ENCODE measurements at places on chromosomes 2 and 18. TPM values are rescaled to one million over a fixed set of nuclear protein-coding genes. Genes with fewer than 3 reads are reported as not detected.

Gene TTL
- 26.9 TPM for total RNA-seq

Gene VSNL1
- total RNA-seq = not detected

Gene MARCO
- 70.6 TPM for total RNA-seq

Gene NDUFV2
- 91.5 TPM for total RNA-seq

Gene ANKRD30B
- total RNA-seq = not detected

Gene POTEI
- total RNA-seq = 0.46 TPM

DNA sequence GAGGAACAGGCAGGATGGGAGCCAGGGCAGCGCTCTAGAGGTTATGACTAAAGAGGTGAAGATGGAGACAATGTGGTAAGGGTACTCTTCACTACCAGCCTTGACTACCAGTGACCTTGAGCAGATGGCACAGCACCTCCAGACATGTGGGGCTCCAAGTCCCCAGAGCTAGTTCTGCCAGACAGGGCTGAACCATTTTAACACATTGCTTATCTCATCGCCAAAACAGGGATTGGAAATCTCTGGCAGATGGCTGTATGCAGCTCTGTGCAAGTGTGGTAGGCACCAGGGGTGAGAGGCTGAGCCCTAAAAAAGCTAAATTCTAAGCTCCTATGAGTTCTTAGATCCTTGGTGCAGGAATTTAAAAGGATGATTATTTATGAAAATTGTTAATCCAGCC is 41.3 kb downstream of the FSHR start:
- no peak for DNase-seq

GRCh38 chr2:127308586-127309138 is 14.7 kb upstream of the ERCC3 start:
- DNase-seq = no peak

DNA sequence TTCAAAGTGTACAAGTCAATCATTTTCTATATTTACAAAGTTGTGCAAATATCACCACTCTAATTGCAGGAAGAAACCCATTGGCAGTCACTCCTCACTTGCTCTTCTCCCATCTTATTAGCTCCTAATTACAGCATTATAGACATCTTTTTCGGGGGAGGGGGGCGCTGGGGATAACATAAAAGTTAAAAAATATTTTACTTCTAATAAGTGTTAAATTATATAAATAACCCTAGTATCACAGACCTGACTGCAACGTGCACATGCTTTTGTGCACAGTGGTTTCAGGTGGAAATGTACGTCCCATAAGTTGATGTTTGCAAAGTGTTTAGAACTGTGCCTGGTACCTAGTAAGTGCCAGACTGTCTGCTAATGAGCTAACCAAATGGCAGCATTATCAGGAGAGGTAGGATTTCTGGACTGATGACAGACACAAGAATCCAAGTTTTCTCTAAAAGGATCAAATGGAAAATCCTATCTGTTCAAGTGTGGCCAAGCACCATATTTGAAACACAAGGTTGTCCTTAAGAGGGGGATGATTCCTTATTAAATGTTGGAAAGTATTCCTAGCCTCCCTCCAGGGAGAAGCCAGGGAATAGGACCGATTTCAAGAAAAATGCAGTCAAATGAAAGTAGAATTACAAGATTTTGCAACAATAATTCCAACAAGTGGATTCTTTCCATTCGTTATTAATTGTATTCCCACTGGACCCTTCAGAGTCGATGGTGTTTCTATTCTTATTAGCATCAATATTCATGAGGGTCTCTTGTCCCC is 70.0 kb downstream of the ACKR3 start:
- no peak for DNase-seq

GRCh38 chr18:62948788-62949187 is 233.4 kb downstream of the PHLPP1 start:
- DNase-seq = no peak

DNA sequence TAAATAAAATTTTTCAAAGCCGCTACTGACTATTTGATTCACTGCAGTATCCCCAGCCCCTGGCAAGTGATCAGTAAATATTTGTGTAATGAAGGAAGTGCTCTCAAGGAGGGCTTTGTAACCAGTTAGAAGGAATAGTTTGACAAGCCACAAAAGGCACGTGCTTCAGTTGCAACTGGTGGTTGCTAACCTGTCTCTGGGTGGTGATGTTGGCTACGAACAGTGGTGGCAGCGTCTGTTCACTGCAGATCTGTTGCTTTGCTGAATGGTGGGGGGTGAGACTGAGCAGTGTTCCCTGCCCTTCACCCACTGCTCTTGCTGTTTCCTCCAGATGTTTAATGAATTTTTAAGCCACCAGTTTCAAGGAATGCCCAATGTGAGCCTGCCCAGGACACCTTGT is 73.9 kb upstream of the SIX2 start:
- DNase-seq = no peak

DNA sequence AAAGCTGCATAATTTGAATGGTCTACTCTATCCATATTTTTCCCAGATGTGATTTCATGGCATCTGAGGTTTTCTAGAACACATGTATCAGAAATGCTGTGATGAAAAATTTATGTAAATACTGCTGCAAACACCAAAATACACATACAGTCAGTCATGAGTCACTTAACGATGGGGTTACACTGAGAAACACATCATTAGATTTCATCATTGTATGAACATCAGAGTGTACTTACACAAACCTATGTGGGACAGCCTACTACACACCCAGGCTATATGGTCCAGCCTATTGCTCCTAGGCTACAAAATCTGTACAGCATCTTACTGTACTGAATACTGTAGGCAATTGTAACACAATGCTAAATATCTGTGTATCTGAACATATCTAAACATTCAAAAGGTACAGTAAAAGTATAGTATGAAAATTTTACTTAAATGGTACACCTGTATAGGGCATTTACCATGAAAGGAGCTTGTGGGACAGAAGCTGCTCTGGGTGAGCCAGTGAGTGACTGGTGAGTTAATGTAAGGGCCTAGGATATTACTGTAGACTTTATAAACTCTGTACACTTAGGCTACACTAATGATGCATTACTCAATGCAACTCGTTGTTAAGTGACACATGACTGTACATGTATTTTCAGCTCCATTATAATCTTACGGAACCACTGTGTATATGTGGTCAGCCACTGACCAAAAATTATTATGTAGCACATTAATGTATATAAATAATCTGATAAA is 33.5 kb downstream of the PNO1 start:
- no peak for DNase-seq

DNA sequence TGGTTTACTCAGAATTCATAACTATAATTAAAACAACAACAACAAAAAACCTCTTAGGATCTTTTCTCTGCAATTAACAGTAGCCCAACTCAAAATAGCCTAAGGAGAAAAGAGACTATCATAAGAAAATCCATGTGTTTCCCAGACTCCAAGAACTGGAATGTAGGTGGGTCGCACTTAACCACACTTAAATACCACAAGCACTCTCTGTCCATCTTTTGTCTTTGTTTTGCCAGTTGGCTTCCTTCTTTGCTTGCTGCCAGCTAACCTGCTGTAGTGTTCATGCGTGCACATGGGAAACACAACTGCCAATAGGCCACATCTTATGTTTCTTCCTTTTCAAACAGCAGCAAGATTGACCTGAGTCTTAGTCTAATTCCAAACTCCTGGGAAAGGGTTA is 24.1 kb upstream of the ACVR1 start:
- no peak for DNase-seq

DNA sequence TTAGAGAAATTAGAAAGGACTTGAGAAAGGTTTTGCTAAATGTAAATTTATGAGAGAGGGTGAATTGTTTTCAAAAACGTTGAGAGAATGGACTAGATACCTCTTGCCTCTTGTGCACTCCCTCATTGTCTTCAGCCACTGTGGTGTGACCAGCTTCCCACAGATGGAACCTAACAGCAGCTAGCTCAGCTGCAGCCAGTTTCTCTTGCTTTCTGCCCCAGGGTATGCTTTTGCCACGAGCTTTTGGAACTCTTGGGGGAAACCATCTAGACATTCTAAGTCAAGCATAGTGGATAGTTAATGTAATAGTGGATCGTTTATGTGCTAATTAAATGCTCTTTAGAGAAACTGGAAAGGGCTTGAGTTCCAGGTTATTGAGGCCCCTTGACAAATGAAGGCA is 288.2 kb downstream of the CTNNA2 start:
- DNase-seq = no peak

DNA sequence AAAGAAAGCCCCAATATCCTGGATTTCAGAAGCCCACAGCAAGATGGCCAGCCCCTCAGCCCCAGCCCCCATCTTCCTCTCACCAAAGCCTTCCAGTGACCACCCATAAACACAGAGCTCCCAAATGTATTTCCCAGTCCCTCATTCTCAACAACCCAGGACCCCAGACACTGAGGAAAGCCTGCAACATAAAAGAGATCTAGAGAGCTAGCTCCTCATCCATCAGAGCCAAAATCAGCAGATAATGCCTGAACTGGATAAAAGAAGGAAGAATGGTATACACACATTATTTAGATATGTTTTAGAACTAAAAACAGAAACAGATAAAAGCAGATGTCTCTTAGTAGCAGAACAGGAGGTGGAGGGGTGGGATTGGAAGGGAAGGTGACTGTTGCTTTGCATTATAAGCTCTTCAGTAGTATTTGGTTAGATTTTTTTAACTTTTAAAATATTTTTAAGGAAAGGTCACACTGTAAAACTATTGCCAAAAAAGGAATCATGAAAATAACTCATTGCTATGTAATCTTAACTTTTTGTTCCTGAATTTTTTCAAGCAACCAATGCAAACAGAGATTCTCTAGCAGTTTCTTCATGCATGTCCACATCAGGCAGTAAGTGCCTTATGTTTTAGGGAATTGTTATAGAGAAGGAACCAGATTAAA is 144.2 kb upstream of the PKDCC start:
- no peak for DNase-seq

GRCh38 chr2:154758871-154759270 is 60.4 kb downstream of the KCNJ3 start:
- DNase-seq = no peak

DNA sequence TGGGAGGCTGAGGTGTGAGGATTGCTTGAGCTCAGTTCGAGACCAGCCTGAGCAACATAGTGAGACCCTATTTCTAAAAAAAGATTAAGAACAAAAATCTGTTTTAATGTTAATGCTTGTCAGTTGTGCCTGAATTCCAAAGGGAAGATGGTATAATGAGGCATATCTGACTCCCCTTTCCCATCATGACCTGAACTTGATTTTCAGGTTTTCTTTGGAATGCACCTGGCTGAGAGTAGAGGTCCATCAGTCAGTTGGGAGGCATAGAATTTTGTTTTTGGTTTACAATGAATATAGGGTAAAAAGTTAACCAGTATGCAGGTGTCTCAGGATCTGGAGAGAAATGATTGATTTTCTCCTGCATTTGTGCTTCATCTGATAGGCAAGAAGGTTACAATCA is 20.4 kb downstream of the RPIA start:
- no peak for DNase-seq

DNA sequence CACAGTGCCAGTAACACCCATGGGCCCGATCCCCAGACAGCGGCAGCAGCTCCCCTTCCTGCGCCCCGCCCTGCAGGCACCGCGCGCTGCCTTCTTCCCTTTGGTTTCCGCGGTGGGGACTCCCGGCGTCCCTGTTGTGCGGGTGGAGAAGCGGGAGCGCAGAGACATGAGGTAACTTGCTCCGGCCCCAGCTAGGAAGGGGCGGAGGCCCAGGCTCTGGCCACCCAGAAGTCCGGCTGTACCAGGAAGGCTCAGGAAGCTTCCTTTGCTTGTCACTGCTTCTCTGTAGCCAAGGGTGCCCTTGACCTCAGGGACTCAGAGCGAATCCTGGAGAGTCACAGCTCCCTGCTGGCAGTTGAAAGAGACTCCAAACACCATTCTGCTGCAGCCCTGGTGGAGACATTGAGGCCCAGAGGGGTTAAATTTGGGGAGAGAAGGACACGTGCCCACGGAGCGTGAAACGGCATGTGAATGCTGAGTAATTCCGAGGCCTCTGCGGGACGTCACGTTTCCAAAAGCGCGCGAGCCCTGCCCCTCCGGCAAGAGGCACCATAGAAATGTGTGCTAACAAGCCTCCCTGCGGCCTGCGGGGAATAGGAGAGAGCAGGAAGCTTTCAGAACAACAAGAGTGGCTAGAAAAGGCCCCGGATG is 6.7 kb upstream of the ADCY3 start:
- DNase-seq = no peak

Data from omental fat pad (tissue), 4 donors.